ENCODE measurements at places on chromosomes 4 and X. TPM values are rescaled to one million over a fixed set of nuclear protein-coding genes. Genes with fewer than 3 reads are reported as not detected.

The CCDC160 gene
- not detected for total RNA-seq

- H3K4me1 ChIP-seq: peaks cover 28% of the 10 kb centered on the region
- H3K36me3 ChIP-seq: no peaks in the 10 kb centered on the region
- H3K27ac ChIP-seq: peak overlapping the region; percentile 42
- peak; percentile 40 for DNase-seq
Measured at GRCh38 chrX:20382518-20383297, 116.0 kb upstream of the RPS6KA3 start.

DNA sequence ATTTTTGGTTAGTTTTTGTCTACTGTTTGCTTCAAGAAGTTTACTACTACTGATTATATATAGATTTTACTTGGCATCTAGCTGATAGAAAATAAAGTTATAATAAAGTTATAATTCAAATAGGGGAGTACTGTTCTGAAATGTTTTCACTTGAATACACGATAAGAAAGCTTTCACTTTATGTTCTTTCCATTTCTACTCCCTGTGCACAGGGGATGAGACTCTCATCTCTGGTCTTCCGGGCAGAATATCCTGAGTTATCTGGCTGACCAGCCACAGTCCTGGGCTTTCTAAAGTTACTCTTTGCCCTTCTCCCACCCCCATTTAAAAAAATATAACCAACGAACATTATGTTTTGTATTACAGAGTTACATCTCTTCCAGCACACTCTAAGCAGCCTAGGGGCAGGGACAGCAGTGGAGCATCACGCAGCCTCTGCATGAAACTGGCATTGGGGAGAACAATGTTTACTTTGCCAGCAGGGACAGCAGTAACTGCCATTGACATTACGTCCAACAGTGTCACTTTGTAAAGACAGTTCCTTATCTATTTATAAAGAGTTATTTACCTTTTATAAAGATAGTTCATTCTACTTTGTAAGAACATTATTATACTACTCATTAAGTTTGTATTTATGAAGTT lies 64.3 kb downstream of the METTL14 start:
- no peak for DNase-seq
- H3K4me1 ChIP-seq: no peaks in the 10 kb centered on the region
- H3K36me3 ChIP-seq: peaks cover 16% of the 10 kb centered on the region
- no peak overlapping the region for H3K27ac ChIP-seq

DNA sequence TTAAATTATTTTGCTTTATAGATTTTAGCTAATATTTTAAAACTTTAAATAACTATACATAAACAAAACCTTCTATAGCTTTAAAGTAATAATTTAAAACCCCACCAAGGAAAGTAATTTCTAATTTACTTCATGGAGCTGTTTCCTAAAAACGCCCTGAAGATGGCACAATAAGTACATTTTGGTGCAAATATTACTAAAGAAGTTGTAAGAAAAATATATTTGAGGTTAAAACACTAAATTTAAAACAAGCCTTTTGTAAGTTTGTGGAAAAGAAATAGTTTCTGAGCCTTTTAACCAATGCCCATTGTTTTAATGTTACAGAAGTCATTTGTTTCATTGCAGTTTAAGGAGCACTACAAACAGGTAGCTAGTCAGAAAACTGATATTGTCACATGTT lies 137.4 kb upstream of the AGA start:
- no peak overlapping the region for H3K27ac ChIP-seq
- H3K4me1 ChIP-seq: no peaks in the 10 kb centered on the region
- H3K4me3 ChIP-seq: no peak overlapping the region

DNA sequence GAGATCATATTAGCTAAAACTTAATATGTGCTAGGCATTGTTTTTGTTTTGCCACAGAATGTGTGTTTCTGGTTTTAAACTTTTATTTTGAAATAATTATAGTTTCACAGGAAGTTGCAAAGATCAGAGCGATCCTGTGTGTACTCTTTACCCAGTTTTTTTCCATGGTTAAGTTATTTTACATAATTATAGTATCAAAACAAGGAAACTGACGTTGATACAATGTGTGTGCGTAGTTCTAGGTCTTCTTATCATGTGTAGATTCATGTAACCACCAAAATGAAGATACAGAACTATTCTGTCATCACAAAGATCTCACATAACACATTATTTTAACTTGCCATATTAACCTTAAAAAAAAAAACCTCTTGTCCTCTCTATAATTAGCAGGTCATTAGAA lies 69.2 kb downstream of the BLTP1 start:
- H3K4me1 ChIP-seq: no peaks in the 10 kb centered on the region
- no peaks in the 10 kb centered on the region for H3K27me3 ChIP-seq
- no peak overlapping the region for H3K4me3 ChIP-seq
- no peak overlapping the region for H3K27ac ChIP-seq

All from activated CD8-positive, alpha-beta T cell treated with anti-CD3 and anti-CD28 coated beads for 36 hours (primary cell).